ENCODE measurements at places on chromosomes 11 and 22.

DNA sequence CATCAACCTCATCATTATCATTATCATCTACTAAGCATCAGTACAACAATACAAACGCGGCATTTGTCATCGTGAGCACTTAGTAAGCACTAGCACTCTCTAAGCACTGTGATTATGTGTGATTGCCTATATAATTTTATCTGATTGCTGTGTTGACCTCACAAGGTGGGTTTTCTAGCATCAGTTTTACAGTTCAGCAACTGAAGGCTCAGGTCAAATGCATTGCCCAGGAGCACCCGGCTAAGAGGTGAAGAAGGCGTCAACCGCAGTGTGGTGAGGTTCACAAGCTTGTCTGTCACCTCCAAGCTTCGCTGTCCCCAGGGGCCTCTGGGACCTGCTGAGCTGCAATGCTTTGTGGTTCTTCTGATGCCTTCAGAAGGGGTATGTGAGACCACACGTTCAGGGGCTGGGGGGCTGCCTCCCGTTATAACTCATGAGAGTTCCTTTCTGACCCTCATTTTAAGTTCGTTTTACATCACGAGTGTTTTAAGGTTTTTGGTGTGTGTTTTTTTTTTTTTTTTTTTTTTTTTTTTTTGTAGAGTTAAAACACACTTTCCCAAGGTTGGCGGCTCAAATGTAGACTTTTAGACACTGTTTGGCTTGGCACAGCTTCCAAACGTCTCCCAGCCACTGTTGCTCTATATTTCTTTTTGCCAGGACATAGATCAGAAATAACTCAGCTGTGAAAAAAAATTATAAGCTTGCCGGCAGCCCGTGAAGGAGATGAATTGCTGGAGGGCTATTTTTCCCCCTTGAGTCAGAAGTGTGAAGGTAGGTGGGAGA lies 33.8 kb upstream of the SCUBE1 start:
- DNase-seq = no peak

DNA sequence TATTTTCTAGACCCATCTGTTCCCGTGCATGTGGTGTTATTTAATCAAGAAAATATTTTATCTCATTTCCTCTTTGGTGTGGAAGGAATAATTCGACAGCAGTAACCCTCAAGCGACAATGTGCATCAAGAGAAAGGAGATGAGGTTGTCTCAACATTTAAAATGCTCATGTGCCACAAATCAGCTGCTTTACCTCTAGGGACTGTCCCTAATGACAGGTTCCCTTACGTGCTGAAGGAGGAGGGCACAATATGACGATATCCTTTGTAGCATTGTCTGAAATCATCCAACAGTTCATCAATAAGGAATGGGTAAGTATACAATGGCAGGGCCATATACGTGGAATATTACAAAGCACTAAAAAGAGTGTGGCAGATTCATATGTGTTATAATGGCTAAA lies 7.0 kb upstream of the SYN3 start:
- DNase-seq = no peak

GRCh38 chr11:121291896-121292494 lies 576 bp upstream of the SC5D start:
- DNase-seq = no peak

- no peak for DNase-seq
These were observed 130.6 kb upstream of the MTNR1B start for GRCh38 chr11:92838759-92839310.

DNA sequence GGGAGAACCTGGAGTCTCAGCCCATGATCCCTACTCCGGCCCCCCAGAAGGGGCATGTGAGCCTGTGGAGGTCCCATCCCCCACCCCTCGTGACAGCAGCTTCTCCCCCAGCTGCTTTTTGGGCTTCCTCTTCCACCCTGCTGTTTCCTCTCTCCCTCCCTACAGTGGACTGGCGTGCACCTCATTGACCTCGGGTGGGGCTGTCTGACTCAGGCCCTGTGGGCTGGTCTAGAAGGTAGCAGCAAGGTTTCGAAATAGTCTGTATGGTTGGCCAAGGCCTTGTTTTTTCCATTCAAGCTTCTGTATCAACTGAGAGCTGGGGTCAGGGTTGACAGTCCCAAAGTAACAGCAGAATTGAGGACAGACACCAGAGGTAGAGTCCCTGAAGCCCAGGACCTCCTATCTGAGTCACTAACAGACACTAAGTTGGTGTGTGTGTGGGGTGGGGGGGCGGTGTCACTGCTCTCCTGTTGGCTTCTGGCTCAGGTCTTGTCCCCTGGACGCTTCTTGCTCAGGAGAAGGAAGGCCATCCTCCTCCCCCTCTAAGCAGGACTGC lies 7.7 kb downstream of the SLC37A2 start:
- DNase-seq = no peak

- DNase-seq = no peak
These were observed 60.5 kb downstream of the COMMD9 start for GRCh38 chr11:36228689-36229088.

DNA sequence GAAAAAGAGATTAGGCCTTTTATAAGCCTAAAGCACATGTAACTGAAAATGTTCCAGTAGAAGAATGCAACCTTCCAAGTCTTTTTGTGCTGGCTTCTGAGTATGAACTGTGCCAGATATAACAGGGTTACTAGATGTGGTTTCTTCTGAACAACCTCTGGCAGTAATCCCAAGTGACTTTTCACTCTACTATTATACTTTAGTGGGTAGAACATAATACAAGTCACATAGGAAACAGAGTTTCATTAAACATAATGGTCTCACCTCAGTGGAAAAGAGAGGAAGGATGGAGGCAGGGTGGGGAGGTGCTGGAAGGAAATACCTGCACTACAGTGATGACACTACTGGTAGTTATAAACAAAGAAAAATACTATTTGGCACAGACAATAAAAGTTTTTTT lies 81.3 kb downstream of the PHF21A start:
- DNase-seq = no peak

DNA sequence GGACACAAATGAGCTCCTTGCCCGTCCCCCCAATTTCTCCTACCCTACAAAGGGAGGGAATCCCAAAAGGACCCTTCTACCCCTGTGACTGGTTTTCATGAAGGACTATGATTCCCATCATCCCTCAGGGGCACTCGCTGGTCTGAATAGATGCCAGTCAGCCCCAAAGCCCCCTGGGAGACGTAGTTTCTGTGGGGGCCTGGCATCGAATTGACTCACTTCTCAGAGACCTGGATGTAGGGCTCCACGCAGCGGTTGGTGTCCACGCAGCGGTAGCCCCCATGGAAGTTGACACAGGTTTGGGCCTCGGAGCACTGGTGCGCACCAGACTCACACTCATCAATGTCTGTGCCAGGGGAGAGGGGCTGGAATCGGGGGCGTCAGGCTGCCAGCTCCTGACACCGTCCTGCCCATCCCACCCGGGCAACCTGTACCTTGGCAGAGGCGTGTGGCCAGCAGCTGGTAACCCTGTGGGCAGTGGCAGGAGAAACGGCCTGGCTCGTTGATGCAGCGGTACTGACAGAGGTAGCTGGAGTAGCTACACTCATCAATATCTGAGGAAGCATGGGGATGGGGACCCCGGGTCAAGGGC lies 4.4 kb downstream of the EFEMP2 start:
- DNase-seq = no peak

- no peak for DNase-seq
These were observed 244.1 kb downstream of the MN1 start for GRCh38 chr22:27557286-27558008.

DNA sequence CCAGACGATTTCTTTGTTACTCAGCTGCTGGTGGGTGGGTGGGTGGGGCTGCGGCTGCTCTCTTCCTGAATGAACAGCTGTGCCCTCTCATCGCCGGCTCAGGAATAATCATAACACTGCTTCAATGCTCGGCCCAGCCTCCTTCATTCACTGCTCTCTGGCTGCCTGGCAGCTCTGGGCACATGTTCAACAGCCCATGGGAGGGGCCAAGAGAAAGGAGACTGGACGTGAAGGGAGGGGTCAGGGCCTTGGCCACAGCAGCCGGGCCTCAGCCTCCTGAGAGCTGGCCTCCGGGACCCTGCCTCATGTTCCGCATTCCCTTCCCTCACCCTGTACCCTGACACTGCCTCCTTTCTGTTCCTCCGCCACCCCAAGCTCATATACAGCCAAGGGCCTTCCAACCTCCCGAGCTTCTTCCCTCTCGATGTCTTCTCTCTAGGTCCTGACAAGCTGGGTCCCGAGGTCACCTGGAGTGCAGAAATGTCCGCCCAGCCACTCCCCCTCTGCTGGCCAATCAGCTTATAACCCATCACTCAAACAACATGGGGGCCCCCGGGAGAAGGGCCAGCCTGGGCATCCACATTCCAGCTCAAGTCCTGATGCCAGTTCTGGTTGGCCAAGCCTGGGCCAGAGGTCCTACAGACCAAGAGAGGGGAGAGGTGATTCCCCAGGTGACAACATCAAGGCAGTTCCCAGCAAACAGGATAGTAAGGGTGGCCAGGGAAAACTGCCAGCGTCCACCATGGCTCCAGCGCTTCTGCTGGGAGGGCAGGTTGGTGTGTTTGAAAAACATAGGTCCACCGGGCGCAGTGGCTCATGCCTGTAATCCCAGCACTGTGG lies 3.2 kb upstream of the CSDC2 start:
- DNase-seq = peak; percentile 22

DNA sequence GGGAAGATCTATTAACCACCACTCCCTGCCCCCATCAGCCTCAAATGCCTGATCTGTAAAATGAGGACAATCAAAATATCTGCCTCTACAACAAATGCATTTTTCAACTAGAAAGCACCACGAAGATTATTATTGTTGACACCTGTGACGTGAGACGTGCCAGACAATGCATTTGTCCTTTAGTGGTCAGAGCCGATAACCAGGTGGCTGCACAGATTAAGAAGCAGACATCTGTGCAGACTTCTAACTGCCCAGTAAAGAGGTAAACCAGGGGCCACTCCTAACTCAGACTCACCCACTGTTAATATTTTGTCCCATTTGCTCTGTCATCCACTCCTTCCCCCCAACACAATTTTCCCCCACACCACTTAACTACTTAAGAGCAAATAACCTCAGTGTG lies 11.7 kb downstream of the PLEKHA7 start:
- DNase-seq = no peak

DNA sequence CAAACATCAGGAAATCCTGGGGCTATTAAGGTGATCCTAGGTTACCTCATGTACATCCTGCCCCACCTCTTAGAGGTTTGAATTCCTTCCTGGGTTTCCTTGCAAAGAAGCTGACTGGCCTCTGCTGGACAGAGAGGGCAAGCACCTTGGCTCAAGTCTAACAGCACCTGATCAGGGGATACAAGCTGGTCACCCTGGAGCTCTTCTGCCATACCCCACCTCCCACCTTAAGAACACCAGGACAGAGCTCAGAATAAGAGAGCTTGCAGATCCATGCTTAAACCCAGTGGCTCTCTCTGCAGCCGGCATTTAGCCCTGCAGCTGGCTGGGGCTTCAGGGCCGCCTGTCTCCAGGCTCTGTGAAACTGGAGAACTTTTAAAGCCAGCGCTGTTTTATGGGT lies 386.6 kb upstream of the NARS2 start:
- DNase-seq = no peak

GRCh38 chr11:122888162-122888561 lies 5.6 kb downstream of the JHY start:
- DNase-seq = no peak

- no peak for DNase-seq
These were observed 243.9 kb downstream of the ST3GAL4 start for GRCh38 chr11:126599217-126599897.

GRCh38 chr11:11292839-11293238 lies 60.2 kb downstream of the CSNK2A3 start:
- DNase-seq = no peak

GRCh38 chr11:129528296-129528695 lies 152.6 kb downstream of the BARX2 start:
- no peak for DNase-seq

GRCh38 chr22:46589871-46590271 lies 30.3 kb upstream of the GRAMD4 start:
- DNase-seq = no peak

GRCh38 chr11:86672007-86672621 lies at the start of gene ME3:
Gene ME3, minus strand, starts transcription at chr11:86672616.
- DNase-seq = peak; percentile 65

DNA sequence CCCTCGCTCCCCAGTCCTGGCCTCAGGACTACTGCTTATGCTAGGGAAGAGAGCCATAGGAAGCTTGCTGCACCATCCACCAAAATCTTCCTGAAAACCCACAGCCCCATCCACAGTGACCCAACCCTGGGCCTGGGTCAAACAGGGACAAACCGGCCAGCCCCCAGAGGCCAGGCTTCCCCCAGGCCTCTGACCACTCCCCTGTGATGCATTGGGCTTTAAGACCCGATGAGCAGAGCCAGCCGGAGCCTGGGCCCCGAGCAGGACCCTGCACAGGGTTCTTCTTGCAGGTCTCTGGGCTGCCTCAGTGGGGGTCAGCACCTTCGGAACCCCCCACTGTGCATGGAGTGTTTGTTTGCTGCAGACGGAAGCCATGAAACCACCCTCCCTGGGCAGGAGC lies 583.7 kb downstream of the BRD1 start:
- no peak for DNase-seq

GRCh38 chr11:104997288-104997687 lies 25.7 kb downstream of the CASP5 start:
- no peak for DNase-seq

GRCh38 chr22:31286360-31287255 lies 5.7 kb downstream of the PIK3IP1 start:
- DNase-seq = peak; percentile 55

GRCh38 chr22:49241174-49241851 lies 586.4 kb downstream of the BRD1 start:
- no peak for DNase-seq

GRCh38 chr11:103380031-103380430 lies 270.8 kb downstream of the DYNC2H1 start:
- DNase-seq = no peak

DNA sequence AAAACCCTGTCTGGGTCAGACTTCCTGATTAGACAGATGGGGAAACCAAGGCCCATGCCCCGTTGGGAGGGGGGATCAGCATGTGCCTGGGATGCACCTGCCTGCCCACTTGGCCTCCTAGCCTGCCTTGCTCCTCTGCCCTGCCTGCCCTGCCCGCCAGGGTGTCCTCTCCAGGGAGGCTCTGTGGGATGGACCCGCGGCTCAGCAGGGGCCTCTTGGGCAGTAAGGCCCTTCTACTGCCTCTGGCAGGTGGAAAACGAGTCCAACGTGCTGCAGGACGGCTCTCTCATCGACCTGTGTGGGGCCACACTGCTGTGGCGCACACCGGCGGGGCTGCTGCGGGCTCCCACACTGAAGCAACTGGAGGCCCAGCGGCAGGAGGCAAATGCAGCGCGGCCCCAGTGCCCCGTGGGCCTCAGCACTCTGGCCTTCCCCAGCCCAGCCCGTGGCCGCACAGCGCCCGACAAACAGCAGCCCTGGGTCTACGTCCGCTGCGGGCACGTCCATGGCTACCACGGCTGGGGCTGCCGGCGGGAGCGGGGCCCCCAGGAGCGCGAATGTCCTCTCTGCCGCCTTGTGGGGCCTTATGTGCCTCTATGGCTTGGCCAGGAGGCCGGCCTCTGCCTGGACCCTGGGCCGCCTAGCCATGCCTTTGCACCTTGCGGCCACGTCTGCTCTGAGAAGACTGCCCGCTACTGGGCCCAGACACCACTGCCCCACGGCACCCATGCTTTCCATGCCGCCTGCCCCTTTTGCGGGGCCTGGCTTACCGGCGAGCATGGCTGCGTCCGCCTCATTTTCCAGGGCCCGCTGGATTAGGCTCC lies 4.7 kb upstream of the DPP3 start:
- no peak for DNase-seq

GRCh38 chr11:94020777-94021481 lies at the start of gene HEPHL1:
Gene HEPHL1, plus strand, starts transcription at chr11:94021354. Its CDS starts 15 bp downstream, at chr11:94021369.
- no peak for DNase-seq
